ENCODE measurements at places on chromosomes 4 and X.

DNA sequence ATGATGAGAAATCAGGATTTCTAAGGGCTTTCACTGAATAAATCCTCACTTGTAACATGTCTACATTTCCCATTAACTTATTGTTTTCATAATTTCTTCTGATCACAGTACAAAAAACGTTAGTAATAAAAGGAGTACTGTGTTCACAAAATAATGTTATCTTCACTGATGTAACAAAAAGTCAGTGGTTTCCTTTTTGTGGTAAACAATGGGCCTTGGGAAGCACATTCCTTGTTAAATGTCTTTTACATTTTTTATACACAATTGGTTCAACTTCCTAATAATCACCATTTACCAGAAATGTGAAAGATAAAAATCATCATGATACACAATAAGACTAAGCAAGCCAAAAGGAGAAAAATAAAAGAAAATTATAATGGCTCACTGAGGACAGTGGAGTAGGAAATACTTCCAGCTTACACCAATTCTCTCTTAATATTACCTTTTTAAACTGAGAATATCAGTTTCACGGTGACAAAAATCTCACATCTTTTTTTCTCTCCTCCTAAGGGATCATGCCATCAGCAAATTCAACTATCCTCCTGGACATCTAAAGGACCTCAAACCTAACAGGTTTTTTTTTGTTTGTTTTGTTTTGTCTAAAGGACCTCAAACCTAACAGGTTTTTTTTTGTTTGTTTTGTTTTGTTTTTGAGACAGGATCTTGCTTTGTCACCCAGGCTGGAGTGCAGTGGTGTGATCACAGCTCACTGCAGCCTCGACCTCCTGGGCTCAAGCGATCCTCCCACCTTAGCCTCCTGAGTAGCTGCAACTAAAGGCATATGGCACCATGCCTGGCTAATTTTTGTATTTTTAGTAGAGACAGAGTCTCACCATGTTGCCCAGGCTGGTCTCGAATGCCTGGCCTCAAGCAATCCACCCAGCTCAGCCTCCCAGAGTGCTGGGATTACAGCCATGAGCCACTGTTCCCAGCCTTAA lies 57.3 kb downstream of the FRYL start:
- DNase-seq: no peak

- DNase-seq: no peak
These were observed 245.0 kb downstream of the EVC2 start for GRCh38 chr4:5463361-5463760.

GRCh38 chr4:7750972-7751371 lies 188.7 kb downstream of the AFAP1 start:
- DNase-seq: no peak

DNA sequence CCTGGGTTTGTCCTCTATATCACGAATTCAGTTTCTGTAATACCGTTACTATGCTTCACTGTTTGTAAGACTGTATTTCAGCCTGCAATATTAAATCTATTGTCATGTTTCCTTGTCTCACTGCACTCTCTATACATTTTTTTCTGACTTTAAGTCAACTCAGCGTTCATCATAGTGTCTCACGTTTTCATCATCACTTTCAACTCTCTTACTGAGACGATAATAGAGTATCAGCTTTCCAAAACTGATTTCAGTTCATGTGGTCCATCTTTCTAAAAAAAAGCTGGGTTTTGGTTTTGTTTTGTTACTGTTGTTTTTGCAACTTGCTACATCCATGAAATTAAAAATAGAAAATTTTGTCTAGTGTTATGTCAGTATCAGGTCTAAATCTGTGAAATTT lies 147.7 kb downstream of the TMEM47 start:
- no peak for DNase-seq

- DNase-seq: no peak
These were observed 254.2 kb downstream of the NAF1 start for GRCh38 chr4:162912482-162912881.

DNA sequence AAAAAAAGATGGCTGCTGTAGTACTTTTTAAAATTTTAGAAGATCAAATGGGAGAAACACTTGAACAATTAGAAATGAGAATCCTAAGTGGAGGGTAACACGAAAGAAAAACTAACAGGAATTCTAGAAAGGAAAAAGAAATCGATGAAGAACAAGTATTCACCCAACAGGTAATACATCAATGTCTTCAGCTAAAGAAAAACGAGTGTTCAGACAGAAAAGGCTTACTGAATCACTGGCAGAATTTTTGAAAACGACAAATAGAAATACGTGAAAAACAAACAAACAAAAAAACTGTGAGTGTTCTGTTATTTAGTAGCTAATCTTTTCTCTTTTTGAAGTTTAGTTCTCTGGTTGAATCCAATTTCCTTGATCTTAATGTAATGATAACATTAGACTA lies 1.8 kb downstream of the MAD2L1 start:
- no peak for DNase-seq

DNA sequence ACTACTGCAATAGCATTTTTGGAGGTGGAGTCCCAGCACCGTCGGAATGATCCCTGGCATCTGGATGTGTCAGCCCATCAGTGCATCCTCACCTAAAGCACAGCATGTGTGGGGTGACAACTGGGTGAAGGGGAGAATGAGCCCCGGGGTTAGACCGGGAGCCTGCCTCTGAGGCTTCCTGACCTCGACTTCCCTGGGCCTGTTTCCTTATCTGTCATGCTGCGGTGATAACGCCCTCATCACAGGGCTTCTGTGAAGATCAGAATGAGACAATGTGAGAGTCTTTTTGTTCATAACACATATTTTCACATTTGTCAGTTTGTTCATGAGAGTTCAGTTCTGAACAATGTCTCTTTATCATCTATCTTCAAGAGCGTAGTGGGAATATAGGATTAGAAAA lies 31.1 kb upstream of the PDLIM3 start:
- no peak for DNase-seq

GRCh38 chr4:108861334-108861733 lies 98.5 kb upstream of the ETNPPL start:
- no peak for DNase-seq

DNA sequence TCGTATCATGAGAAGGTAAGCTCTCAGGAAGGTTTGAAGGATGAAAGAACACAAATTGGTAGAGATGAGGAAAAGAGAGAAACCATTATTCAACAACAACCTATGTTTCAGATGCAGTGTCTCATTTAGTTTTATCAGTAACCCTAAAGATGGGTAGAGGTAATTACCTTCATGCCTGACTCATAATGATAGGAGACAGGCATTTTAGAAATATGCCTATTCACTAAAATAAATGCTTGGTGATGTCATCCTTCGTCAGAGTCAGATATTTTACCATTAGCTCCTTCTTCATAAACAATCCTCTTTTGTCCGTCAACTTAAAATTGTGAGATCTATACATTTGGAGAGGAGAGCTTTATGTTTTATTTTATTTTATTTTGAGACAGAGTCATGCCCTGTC lies 21.5 kb upstream of the RNF150 start:
- DNase-seq: no peak

DNA sequence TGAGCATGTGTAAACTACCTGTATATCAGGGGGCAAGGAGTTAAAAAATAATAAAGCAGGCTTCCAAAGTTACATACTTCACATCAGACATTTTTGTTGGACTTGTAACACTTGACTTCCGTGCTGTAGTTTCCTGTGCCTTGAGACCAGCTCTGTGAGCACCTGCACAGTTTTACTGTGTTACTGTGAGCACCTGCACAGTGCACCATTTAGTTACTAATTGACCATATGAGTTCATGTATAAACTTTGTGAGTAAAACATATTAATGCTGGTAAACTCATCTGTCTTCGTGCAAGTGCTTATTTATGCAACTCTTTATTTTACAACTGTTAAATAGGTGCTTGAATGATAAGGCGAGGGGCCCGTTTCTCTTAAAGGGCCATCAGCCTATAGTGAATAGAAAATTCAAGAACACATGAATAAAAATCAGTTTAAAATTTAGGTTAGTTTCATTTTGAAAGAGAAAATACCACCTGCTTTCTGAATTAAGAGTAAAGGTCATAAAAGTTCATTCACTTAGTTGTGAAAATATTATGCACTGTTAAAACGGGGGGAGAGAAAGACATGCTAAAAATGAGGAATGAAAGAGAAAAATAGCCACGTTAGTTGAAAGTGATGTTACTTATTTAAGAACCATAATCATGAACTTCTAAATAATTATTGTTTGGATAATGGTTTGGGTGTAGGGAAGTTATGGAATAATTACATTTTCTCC lies 42.4 kb downstream of the USP9X start:
- no peak for DNase-seq

DNA sequence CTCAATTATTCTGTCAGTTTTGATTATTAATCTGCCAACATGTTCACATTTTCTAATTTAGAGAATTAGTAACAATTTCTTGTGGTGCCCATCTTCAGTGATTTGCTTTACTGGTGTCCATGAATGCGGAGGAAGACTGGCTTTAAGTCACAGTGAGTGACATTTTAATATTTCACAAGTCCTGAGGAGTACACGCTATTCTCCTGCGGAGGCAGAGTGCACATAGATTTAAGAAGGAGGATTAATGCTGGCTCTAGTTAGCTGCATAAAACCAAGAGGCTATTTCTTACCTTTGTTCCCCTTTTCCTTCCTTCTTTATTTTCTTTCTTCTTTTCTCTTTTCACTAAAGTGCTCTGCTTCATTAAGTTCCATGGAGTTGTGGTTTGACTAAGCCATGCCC lies 495.2 kb upstream of the IGFBP7 start:
- DNase-seq: no peak

GRCh38 chr4:162803378-162803777 lies 363.3 kb downstream of the NAF1 start:
- DNase-seq: no peak

GRCh38 chrX:20270562-20270890 lies 3.8 kb upstream of the RPS6KA3 start:
- DNase-seq: no peak

GRCh38 chr4:8459867-8460445 lies 19.4 kb downstream of the TRMT44 start:
- DNase-seq: no peak
